ENCODE measurements at places on chromosomes 12 and 14. TPM values are rescaled to one million over a fixed set of nuclear protein-coding genes. Genes with fewer than 3 reads are reported as not detected.

ZNF891 gene
- 1.3 TPM for total RNA-seq

DNA sequence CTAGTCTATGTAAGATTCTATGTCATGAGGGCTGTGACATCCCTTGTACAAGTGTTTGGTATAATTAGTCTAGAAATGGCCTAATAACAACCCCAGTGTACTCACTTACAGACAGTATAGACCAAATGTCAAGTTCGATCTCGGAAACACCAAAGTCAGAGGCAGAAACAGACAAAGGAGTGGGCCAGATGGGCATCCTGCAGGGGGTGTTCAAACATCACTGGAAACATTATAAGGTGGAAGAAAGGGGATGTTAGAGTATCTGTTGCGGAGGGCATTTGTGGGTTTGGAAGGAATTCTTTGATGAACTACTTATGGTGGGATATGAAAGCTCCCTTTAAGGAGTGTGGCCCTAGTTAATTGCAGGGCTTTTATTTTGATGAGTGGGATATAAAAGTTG lies 134.6 kb downstream of the ESR2 start:
- DNase-seq: peak; percentile 17

GRCh38 chr12:112179341-112179740 lies 54.0 kb downstream of the TRAFD1 start:
- DNase-seq: no peak

CLECL1 gene
- total RNA-seq: 0.27 TPM
